Occipital lobe (tissue), 3 donors: ENCODE measurements at places on chromosomes 12 and 14.
A peak's percentile ranks its signal among the peaks of the same experiment; 100 is the strongest.

- DNase-seq = no peak
These were observed 94.5 kb downstream of the CEP128 start for GRCh38 chr14:80847070-80847469.

- DNase-seq = no peak
These were observed at the start of gene UBC for GRCh38 chr12:124914392-124915238. Gene UBC, minus strand, starts transcription at chr12:124914650. Its CDS starts 879 bp downstream, at chr12:124913771.

DNA sequence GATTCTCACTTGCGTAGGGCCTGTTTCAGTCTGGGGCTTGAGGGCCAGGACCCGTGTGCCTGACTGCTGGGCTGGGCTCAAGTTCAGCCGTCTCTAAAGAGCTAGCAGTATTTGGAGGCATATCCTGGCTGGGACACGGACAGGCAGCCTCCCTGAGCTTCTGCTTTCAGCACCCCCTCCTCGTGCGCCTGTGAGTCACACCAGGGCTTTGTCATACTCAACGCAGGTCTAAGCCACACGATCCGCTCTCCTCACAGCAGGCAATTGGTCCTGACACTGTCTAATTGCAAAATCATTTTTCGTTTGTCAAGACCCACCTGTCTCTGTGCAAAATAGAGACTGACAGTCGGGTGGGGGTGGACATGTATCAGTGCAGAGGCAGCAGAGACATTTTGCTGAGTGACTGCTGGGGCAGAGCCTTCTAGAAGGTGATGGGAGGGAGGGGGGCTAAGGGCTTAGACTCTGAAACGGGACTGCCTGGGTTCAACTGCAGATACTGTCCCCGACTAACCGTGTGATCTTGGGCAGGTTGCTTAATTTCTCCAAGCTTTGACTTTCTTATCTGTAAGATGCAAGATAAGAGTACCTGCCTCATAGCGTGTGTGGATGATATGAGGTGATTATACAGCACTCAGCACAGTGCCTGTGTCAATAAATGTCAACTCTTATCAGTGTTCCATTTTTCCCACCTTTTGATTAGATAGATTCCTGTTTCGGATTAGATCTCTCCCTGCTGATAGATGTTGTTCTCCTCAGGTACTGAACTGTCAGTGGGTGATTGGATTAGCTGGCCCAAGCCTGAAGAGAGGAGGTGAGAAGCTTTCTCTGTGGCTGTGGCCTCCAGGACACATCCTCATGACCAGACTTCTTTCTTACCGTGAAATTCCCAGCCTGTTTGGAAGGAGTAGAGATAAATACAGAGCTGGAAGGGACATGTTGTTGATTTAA is 53.1 kb downstream of the KCNA1 start:
- peak; percentile 23 for DNase-seq

- DNase-seq = peak; percentile 22
These were observed 563 bp downstream of the DCP1B start for GRCh38 chr12:2003676-2004112.

DNA sequence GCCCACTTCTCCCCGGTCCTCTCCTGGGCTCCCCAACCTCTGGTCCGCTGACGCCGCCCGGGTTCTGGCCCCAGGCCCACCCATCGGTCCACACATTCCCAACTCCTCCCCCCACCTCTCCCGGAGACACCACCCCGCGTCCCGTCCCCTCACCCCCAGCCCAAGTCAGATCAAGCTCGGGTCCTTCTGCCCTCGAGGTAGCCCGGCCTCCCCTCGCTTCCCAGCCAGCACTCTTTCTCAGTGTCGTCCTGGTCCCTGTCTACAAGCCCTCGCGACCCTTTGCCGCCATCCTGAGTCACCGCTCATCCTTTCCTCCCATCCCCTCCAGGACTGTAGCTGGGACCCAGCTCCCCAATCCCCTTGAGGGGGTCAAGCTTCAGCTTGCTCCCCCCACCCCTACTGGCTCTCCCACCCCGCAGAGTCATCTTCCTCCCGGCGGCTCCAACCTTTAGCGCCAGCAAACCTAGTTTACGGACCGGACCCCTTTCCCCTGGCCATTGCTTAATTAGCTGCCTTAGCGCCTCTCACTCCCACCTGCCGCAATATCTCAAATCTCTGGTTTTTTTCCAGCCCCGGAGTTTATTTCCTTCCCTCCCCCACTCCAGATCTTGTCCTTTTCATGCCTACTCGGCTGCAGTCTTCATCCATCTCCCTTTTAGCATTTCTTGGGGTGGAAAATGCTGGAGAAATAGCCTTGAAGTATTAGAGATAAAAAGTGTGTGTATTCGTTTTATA is 1.1 kb downstream of the PPP4R4 start:
- DNase-seq = no peak

DNA sequence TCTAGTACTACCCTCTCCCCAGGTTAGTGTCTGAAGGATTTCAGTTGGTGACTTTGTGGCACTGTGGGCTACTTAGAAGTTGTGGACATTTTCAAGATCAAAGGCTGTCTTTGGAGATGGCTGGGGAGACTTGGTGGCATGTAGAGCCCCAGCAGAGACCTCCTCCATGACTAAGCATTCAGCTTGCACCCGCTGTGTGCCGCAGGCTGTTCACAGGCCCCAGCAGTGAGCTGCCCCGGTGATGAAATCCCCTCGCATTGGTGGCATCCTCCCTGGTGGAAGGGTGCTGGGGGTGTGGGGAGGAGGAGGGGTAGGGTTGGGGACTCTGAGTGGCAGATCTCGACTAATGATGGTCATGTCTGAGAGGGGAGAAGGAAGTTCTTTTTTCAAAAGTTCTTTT is 173.9 kb downstream of the TSPAN9 start:
- no peak for DNase-seq

DNA sequence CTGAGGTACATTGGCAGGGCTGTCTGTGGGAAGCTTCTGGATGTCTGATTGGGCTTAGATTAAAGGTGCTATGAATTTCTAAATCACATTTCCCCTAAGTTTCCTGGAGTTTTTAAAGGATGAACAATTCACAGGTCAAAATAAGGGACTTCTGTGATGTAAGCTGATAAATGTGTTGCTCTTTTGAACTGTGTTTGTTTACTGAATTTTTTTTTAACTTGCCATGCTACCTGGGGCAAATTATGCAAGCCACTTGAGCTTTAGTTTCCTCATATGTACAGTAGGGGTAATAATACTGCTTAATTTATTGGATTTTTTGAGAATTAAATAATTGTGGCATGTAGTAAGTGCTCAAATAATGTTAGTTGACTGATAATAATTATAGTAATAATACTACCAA is 52.8 kb upstream of the CCDC91 start:
- no peak for DNase-seq

GRCh38 chr12:130992448-130992847 is 38.7 kb downstream of the ADGRD1 start:
- no peak for DNase-seq

GRCh38 chr14:55123101-55123500 is 6.0 kb upstream of the LGALS3 start:
- DNase-seq = peak; percentile 32

DNA sequence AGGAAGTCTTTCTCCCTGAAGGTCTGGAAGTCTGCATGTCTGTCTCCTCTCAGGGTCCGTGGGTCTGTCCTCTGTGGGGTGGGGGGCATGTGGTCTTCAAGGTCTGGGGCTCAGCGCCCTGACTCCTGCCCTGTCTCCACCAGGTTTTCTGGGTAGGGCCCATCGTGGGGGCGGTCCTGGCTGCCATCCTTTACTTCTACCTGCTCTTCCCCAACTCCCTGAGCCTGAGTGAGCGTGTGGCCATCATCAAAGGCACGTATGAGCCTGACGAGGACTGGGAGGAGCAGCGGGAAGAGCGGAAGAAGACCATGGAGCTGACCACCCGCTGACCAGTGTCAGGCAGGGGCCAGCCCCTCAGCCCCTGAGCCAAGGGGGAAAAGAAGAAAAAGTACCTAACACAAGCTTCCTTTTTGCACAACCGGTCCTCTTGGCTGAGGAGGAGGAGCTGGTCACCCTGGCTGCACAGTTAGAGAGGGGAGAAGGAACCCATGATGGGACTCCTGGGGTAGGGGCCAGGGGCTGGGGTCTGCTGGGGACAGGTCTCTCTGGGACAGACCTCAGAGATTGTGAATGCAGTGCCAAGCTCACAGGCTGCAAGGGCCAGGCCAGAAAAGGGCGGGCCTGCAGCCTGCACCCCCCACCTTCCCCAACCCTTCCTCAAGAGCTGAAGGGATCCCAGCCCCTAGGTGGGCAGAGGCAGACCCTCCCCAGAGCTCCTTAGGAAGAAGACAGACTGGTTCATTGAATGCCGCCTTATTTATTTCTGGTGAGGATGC is 3.4 kb downstream of the AQP5 start:
- DNase-seq = no peak

GRCh38 chr12:6964605-6965025 is 5.8 kb downstream of the PHB2 start:
- no peak for DNase-seq

DNA sequence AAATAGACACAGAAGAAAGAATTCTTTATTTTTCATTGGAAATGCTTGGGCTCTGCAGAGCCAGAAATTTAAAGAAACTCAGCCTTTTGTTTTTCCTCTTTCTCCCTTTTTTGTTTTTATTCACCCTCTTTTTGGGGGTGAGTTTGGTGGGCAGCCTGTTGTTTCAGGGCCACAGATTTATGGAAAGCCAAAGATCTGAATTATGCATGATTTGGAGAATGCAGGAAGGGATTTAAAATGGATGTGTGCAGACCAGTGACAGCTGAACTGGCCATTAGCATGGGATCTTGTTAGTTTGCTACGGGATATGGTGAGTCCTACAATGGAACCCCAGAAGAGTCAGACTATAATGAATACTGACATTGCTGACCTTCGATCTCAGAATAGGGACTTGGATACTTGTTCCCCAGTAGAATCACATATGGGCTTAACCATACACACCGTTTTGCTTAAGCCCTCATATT is 7.7 kb upstream of the ATXN2 start:
- no peak for DNase-seq

GRCh38 chr14:91977884-91978283 is 30.4 kb upstream of the FBLN5 start:
- DNase-seq = no peak

- DNase-seq = no peak
These were observed 88.3 kb downstream of the TESC start for GRCh38 chr12:117010693-117011451.
